ENCODE measurements at places on chromosomes 7 and 10.

GRCh38 chr7:8590791-8591190 is 157.4 kb downstream of the NXPH1 start:
- DNase-seq = no peak

DNA sequence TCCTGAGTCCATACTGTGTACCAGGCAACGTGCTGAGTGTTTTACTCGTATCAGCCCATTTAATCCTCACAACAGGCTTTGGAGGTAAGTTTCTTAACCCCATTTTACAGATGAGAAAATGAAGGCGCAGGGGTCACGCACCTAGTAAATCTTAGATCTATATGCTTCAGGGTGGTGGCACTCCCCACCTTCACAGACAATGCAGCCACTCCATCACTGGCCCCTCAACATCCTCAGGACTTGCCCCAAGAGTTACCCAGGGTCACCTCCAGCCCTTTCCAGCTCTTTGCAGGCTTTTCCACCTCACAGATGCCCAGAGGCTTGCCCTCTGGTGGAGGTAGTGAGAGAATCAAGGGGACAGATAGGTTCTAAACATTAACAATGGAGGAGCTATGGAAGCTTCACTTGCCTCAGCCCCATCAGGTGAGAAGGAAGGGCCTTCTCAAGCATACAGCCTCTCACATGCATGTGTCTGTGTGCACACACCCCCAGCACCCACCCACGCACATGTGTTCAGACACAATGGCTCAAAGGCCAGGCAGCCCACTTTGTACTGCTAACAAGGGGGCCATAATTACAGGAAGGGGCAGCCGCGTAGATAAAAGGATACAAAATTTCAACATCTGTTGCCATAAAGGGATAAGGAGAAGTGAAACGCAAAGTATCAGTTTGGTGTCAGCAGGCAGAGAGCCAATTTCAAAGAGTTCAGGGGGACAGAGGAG is 29.1 kb downstream of the DPCD start:
- DNase-seq = no peak

- no peak for DNase-seq
Observed at GRCh38 chr10:81081887-81082620, 544.4 kb downstream of the SH2D4B start.

DNA sequence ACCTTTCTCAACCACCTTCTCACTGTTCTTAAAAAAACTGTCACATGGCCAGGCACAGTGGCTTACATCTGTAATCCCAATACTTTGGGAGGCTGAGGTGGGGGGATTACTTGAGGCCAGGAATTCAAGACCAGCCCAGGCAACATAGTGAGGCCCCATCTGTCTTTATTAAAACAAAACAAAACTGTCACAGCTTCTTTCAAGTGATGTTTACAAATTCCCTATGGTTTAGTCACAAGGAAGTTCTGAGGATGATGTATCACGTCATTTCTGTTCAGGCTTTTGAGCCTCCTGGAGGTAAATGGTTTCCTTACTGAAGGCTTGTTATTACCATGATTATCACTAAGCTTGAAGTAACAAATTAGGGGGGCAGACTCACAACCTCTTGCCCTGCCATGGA is 186.2 kb downstream of the CFTR start:
- DNase-seq = no peak

DNA sequence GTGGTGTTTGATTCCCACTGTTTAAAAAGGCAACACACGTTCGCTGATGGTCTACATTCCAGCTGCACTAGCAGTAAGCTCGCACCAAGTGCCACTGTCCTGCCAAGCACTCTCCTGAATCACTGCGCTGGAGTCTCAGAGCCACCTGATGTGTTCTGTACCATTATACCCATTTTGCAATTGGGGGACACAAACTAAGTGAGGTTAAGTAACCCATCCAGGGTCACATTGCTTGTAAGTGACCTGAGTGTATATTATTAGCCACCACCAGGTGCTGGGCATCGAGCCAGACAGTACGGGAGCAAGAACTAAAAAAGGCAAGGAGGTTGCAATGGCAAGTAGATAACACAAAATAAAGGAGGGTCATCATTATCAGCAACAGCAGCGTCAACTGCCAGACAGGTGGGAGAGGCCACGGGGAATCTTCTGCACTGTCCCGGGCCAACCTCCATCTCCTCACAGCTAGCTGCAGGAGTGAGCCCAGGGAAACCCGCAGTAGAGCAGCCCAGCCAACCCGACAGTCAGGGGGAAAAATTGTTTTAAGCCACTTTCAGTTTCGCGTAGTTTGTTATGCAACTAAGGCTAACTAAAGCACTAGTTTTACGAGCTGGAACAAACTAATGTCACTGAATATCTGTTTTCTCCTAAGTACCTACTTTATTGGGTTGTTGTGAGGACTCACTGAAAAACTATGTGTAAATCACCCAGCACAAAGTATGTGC is 712 bp upstream of the CPVL start:
- DNase-seq = no peak
